ENCODE measurements at places on chromosomes 12 and 14.

DNA sequence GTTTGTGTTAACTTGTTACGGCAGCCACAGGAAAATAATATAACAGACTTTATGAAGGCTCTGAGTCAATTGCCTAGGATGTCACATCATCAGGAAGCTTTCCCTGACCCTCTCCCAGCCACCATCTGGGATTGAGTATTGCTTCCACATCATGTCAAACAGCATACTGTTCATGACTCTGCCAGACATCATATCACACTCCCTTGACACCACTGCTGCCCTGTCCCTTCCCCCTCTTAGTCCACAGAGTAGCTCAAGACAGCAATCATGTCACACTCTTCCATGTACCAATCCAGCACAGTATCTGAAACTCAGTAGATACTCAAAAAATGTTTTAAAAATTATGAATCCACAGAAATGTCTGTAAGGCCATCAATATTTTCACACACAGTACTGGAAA lies 168.0 kb downstream of the PIK3C2G start:
- DNase-seq: no peak

GRCh38 chr14:86321151-86321550 lies 791.2 kb downstream of the FLRT2 start:
- no peak for DNase-seq

DNA sequence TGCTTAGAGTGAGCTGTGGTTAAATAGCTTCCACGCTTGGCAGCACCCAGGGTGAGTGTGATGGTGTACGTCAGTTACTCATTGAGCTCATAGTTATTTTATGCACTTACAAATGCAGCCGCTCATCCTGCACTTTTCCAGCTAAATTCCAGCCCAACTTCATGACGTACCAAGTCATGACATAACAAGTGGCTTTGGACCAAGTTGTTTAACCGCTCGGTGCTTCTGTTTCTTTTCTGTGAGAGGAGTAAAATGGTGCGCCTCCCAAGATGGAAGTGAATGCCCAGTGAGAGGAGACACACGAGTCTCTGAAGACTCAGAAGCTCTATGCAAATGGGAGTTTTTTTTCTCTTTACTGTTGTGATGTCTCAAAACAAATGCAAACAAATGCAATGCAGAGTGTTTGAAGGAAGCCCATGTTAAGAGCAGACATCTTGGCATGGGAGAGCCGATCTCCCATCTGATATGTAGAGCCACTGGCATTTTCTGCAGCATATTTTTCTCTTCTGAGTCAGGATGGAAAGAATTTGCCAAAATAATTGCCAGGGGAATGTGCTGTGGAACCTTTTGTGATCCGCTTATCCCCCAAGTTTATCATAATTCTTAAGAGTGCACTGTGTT lies 72.2 kb downstream of the FBXW8 start:
- no peak for DNase-seq

DNA sequence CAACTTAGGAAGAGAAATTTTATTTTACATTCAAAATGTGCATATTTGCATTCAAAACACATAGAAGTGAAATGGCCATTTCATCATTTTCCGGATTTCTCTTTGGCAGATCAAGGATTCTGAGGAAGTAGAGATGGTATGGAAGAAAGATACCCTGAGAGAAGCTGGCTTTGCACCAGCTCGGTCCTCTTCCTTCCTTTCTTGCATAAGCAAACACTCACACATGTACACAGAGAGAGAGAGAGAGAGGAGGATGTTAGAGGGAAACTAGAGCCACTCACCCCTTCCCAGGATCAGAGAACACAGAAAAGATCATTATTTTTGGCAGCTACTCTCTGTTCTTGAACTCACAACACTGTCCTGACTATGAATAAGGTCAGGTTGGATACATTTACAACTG lies 15.6 kb upstream of the PLEKHD1 start:
- no peak for DNase-seq

DNA sequence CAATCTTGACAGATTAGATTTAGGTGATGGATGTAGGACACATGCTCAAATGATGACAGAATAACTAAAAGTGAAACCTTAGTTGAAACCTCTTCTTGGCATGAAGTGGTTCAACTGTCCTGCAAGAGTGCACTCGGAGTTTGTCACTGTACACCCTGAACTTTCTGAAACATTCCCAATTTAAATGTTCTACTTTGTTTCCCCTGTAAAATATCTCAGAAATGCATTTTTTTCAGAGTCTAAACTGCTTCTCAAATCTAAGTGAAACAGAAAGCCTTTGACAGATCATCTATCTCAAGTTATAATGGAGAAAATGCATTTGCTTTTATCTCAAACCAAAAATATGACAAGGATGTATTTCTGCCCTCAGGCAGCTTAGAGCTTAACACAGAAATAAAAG lies 66.0 kb downstream of the BHLHE41 start:
- DNase-seq: no peak

- DNase-seq: no peak
These were observed 36.2 kb downstream of the EML1 start for GRCh38 chr14:99829450-99829849.

DNA sequence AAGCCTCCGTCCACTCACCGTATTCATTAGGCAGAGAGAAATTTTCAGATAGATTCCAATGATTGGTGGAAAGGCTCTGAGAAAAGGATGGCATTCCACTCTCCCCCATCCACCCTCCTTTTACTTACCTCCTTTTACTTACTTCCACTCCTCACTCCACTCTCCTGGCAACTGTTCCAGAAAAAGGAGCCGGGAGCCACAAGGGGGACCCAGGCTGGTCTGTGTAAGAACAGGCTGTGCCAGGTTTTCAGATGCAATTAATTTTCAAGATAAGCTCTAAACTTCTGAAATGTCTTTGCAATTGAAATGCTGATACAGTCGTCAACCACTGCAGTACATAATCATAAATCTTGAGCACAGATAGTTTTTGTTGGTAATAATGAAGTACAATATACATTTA lies 248.8 kb downstream of the ANO6 start:
- no peak for DNase-seq

- no peak for DNase-seq
These were observed 252.6 kb downstream of the FOXN3 start for GRCh38 chr14:89164168-89165073.

DNA sequence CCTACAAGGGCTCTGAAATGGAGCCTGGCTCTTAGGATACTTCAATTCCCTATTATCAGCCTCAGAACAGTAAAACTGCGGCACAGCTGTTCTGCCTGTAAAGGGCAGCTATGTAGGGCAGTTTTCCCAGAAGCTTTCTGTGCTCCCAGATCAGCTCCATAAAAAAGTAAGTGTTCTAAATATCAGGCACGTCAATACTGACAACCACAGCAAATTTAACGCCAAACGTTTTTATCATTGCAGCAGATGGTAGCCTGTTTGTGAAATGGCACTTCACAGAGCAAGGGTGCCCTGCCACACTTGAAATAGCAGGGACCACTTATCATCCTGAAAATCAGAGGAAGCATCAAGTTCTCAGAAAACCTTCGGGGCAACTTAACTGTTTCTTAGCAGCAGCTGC lies 54.8 kb upstream of the PTHLH start:
- no peak for DNase-seq

DNA sequence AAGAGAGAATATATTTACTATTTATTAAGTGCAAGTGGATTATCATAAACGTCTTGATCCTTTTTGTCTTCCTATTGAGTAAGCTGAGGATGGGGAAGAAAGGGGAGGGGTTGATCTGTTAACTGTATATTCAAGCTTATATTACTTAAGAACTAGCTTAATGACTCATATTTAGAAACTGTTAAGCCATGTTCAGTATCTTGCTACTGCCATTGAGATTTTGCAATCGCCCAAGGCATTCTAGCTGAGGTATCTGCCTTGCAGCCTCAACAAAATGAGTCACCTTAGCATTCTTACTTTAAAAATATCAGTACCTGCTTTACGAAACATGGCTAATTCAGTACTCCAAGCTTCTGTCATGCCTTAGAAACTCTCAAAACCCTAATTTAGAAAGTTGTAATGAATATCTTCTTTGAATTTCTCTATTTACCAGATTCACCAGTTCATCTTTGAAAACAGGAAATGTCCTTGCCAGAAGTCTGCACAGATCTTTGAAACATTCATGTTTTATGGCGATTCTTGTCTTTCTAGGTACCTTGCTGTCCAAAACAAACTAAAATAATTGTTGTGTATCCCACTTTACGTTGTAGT lies 76.1 kb downstream of the ALG10B start:
- DNase-seq: no peak

DNA sequence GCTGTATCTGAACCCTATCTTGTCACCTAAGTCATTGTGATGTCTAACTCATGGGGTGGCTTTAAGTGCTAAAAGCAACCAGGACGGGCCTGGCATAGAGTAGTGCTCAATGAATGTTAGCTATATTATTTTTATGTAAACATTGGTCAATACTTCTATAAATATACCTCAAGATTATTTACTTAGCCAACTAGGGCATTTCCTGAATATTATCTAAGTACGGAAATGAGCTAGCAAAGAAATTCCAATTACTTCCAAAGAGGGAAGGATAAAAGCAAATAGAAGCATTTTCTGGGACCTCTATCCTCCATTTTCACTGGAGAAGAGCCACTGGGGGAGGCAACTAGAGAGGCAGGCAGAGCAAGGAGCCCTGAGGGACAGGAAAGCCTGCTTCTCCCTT lies 20.6 kb downstream of the CCDC92 start:
- DNase-seq: no peak
